Stimulated activated CD8-positive, alpha-beta memory T cell treated with anti-CD3 and anti-CD28 coated beads, Interleukin-4, amount 100 ng/mL, for 1 hour (primary cell): ENCODE measurements at places on chromosomes 2 and 18.

DNA sequence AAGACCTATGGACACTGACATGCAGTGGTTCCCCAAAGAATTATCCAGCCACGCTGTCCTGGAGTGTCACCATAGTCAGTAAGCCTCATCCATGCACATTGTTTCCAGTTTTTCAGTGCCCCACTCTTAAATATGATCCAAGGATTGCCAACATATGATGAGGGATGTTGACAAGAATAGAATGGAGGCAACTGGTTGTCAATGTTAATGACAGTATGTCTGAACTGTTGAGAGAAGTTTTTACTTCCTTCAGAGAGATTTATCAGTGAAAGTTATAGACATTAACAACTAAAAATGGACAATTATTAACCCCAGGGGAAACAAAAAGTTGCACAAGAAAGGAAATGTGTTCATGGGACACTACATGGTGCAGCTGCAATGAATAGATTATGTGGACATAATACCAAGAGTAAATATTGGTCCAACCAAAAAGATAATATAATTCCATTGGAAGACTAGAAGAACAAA lies 69.9 kb downstream of the CYP26B1 start:
- no peak for DNase-seq

GRCh38 chr2:132849118-132849517 lies 179.1 kb upstream of the LYPD1 start:
- no peak for DNase-seq

GRCh38 chr2:100240386-100240785 lies 81.9 kb downstream of the LONRF2 start:
- no peak for DNase-seq

GRCh38 chr18:3132700-3133099 lies 87.1 kb downstream of the MYOM1 start:
- no peak for DNase-seq

GRCh38 chr2:168611896-168612650 lies 156.0 kb downstream of the CERS6 start:
- no peak for DNase-seq

GRCh38 chr2:69041214-69041613 lies 28.2 kb downstream of the ANTXR1 start:
- DNase-seq = no peak

- DNase-seq = no peak
Observed at GRCh38 chr2:60998628-60999545, 18.6 kb upstream of the PEX13 start.

DNA sequence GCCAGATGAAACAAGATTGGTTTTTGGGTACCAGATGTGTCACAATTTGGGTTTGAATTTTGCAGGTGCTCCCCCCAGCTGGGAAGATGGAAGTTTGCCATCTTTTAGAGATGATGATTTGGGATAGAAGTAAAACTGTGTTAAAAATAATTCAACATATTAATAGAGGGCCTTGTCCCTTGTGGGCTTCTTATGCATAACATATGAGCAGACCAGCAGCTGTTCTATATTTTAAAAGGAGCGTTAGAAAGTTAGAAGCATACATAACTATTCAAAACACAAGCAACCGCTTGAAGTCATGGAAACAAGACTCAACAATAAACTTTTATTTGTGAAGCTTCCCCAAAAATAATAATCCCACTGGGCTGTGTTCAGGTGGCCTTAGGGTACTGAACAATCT lies 62.8 kb downstream of the EFEMP1 start:
- no peak for DNase-seq

- DNase-seq = no peak
Observed at GRCh38 chr2:151334082-151334815, 23.1 kb upstream of the TNFAIP6 start.

DNA sequence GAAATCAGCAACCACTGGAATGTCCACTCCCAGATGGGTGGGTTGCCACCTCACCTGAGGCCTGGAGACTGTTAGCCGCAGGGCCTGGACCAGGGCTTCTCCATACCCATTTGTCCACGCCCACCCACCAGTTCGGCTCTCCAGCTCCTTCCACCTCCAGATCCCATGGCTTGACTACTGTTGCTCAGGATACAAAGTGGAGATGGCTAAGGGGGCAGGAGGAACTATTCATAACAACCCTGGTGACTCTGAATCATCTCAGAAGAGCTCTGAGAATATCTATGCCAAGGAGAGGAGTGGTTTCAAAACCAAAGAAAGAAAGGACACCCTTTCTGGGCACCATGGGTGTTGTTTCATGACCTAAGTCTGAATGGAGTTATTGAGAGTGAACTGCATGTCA lies 145.8 kb downstream of the LAMA3 start:
- DNase-seq = no peak

- no peak for DNase-seq
Observed at GRCh38 chr18:55838841-55839240, 250.8 kb upstream of the TCF4 start.

DNA sequence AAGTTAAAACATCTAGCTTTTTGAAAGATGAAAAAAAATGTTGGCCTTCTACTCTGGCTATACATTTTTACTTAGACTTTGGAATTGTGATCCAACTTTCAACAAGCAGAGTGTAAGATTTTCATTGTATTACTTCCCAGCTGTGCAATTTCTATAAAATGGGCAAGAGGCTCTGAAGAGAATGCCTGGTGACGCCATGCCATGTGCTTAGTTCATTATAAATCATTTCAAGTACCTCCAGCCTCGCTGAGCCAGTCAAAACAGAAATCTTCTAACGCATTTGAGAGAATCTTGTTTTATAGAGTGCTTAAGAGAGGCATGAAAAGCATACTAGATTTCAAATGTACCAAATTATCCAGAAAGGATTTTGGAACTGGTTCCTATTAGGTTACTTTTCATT lies 10.1 kb upstream of the STK17B start:
- no peak for DNase-seq

DNA sequence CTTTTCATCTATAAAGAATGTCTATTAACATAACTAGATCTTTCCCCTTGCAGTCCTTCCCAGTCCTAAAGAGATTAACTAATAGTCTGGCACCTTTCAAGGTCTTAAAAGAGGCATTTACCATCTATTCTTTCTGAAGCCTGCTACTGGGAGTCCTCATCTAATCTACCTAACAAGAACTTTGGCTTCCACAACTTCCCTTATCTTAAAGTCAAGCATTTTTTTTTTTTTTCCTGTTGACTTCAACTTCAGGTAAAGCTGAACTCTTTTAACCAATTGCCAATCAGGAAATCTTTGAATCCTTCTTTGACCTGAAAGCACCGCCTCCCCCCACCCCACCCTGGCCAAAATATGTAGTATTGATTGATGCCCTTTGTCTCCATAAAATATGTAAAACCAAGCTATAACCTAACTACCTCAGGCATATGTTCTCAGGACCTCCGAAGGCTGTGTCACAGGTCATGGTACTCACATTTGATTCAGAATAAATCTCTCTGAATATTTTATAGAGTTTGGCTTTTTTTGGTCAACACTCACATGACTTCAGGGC lies 168.6 kb downstream of the PTPRM start:
- DNase-seq = no peak

GRCh38 chr18:56541793-56542192 lies 96.6 kb downstream of the TXNL1 start:
- DNase-seq = no peak

DNA sequence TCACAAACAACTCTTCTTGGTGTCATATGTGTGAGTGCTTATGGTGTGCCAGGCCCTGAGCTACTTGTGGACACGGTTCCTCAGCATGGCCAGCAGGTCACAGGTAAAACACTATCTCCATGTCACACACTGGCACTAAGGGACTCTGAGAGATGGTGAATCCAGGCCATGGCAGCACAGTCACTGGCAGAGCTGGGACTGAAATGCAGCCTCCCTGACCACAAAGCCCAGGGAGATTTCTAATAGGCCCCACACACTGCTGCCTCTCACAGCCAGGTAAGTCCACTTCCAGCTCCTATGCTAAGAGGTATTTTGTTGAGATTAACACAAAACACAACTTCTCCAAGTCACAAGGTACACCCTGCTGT lies 92.0 kb downstream of the ACTR2 start:
- DNase-seq = no peak

- DNase-seq = no peak
Observed at GRCh38 chr2:208265371-208265800, 669 bp upstream of the PIKFYVE start.

DNA sequence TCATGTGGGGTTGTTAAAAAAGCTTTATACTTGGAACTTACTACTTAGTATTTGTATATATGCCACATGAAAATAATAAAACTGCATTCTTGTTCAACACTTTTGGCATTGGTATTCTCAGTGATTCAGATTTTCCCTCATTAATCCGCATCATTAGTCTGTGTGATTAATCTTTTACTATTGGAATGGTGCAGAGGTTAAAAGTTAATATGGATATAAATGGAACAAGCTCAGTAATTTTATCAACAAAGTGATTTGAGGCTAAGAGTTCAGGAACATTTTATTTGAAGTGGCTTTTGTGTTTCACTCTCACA lies 45.4 kb upstream of the REG3G start:
- no peak for DNase-seq

GRCh38 chr2:63225964-63226686 lies 175.5 kb downstream of the OTX1 start:
- DNase-seq = no peak

- DNase-seq = no peak
Observed at GRCh38 chr18:44537526-44537925, 143.2 kb upstream of the SETBP1 start.

- DNase-seq = no peak
Observed at GRCh38 chr2:65103013-65103715, 26.7 kb downstream of the RAB1A start.
